ENCODE measurements at places on chromosomes 12 and 14.

DNA sequence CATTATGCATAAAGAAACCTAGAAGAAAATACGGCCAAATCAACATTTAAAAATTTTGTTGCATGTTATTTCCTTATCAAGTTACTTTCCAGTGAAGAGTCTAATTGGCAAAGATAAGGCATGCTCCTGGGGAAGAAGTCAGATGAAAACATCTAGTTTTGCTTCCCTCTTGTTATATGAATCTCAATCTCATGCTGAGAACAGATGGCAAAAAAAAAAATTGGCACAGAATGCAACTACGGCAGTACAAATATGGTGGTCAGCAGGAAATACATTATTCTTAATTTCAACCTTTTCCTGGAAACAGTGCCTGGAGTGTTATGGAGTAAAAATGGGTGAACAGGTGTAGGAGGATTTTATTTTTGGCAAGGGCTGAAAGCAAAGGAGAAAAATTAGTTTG, 32.8 kb downstream of the HECTD4 start:
- DNase-seq: peak; percentile 8

GRCh38 chr12:120485961-120486881, 9.7 kb upstream of the DYNLL1 start:
- DNase-seq: no peak

- DNase-seq: no peak
Measured at GRCh38 chr12:112327209-112327938, 54.9 kb downstream of the HECTD4 start.

- DNase-seq: no peak
Measured at GRCh38 chr14:105492031-105492970, 1.3 kb downstream of the TEDC1 start.

GRCh38 chr12:38985961-38986360, 80.6 kb upstream of the CPNE8 start:
- no peak for DNase-seq

Measured in forelimb muscle (tissue), 1 donor.